ENCODE measurements at places on chromosomes 1 and 21.

DNA sequence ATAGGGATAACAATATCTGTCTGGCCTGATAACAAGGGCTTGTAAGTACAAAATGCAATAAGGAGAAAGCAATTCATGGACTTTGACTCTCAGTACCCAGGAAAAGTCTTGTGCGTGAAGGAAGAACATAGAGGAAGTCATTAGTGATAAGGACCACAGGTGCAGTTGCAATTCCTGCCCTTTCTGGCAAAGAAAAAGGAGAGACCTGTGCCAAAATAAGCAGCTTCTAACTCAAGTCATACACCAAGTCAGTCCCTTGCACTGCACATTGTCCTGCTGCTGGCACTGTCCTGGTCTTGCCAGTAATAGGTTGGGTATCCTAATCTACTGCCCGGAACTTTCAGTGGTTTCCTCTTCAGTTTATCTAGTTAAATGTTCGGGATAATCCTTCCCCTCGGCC is 14.8 kb upstream of the SOD1 start:
- no peak for DNase-seq

DNA sequence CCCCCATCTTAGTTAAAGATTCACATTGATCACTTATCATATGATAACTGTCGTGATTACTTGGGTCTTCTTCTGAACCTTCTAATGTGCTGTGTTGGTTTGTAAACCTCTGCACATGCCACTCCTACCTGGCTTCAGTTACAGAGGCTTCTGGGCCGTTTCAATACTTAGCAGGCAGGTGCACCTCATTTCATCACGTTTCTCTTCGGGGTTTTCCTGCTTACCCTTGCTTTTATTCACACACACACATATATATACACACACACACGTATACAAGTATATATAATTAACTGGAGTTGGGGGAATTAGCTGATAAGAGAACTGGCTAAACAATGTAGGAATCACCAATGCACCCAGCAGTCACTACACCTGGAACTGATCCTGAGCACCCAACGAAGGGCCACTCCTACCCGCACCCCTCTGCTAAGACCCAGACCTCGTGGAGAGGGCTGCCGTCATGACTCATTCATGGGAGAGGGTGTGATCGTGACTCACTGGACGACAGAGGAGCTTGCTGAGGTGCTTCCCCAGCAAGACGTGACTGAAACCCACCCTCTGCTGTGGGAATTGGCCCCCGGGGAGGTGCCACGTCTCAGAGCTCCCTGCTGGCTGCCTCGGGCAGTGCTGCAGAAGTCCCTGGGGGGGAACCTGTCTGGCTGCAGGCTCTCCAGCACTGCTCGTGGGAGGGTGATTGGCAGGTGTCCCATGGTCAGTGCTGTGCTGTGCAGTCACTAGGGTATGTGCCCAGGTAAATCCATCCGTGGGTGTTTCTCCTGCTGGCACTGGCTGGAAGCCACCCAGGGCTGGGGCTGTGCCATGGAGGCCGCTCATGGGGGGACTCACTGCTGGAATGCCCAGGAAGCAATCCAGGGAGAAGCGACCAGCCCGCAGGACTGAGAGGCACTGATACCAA is 166.6 kb downstream of the DYRK1A start:
- peak; percentile 77 for DNase-seq

GRCh38 chr1:192592981-192593708 is 17.6 kb downstream of the RGS1 start:
- DNase-seq, result peak; percentile 23

DNA sequence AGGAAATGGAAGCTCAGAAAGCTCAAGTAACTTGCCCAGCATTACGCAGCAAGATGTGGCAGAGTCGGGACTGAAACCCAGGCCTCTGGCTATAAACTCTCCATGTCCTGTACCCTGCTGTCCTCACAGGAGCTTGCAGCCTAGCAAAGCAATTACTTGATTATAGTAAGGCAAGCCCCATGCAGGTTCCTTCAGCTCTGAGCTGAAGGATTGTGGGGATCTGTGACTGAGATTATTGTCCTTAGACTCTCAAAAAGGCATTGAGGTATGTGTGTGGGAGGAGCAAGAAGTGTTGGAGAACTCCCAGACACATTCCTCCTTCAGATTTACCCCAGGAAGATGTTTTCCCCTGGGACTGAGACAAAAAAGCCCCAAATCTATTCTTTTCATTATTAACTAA is 124.0 kb upstream of the SPATA6 start:
- DNase-seq, result no peak

GRCh38 chr1:64811131-64811530 is 66.3 kb downstream of the RAVER2 start:
- DNase-seq, result no peak

DNA sequence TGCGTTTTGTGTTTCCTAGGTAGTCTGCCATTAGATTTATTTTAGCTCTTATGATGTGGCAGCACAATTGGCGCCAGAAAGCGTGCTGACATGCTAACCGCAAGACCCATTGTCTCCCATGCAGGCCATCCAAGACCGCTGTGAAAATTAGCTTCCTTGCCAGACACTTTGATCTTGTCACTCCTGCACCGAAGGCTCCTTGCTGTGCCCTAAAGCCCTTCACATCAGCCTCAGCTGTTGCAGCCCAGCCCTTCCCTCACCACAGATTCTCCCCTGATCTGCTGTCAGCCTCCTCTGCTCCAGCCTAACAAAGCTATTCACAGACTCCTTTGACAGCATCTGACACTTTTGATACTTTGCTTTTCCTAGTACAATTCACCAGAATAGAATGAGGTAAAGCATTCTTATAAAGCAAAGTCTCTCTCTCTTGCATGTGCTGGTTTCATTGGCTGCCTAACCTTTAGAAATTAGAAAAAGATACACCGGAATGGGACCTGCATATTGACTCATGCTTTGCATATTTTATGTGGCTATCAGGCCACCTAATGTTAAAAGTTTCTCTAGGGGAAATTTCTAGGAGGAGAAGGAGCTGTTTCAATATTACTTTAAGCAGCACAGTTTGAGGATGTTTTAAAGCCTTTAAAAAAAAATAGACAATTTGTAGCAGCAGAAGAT is 280.3 kb upstream of the FMN2 start:
- DNase-seq, result no peak
